ENCODE measurements at places on chromosomes 2 and 18. TPM values are rescaled to one million over a fixed set of nuclear protein-coding genes. Genes with fewer than 3 reads are reported as not detected.

The NPAS2 gene
- 1.1 TPM for total RNA-seq

The EML6 gene
- 0.64 TPM for total RNA-seq

The TMEFF2 gene
- total RNA-seq = 1.1 TPM

- H3K36me3 ChIP-seq = no peaks in the 10 kb centered on the region
- peaks cover 3% of the 10 kb centered on the region for H3K4me1 ChIP-seq
- no peak overlapping the region for H3K4me3 ChIP-seq
- DNase-seq = no peak
Measured at GRCh38 chr2:197890168-197890567, 85.8 kb downstream of the PLCL1 start.

- H3K4me1 ChIP-seq = no peaks in the 10 kb centered on the region
- peak within 1 kb of the TSS; percentile 67 for H3K4me3 ChIP-seq
- peaks cover 58% of the 10 kb centered on the region for H3K27me3 ChIP-seq
- peak; percentile 45 for DNase-seq
Measured at GRCh38 chr2:222424276-222424728, at the start of gene SGPP2. Gene SGPP2, plus strand, starts transcription at chr2:222424543. Its CDS starts 60 bp downstream, at chr2:222424603.

- H3K36me3 ChIP-seq = no peaks in the 10 kb centered on the region
- no peak for DNase-seq
- H3K4me1 ChIP-seq = no peaks in the 10 kb centered on the region
- H3K27me3 ChIP-seq = no peaks in the 10 kb centered on the region
Measured at GRCh38 chr2:218060118-218060517, 8.9 kb upstream of the RUFY4 start.

- no peak for DNase-seq
- H3K27me3 ChIP-seq = no peaks in the 10 kb centered on the region
- no peak overlapping the region for H3K27ac ChIP-seq
- H3K36me3 ChIP-seq = no peaks in the 10 kb centered on the region
- no peak overlapping the region for H3K4me3 ChIP-seq
Measured at GRCh38 chr2:219778189-219778588, 150.8 kb downstream of the SLC4A3 start.

DNA sequence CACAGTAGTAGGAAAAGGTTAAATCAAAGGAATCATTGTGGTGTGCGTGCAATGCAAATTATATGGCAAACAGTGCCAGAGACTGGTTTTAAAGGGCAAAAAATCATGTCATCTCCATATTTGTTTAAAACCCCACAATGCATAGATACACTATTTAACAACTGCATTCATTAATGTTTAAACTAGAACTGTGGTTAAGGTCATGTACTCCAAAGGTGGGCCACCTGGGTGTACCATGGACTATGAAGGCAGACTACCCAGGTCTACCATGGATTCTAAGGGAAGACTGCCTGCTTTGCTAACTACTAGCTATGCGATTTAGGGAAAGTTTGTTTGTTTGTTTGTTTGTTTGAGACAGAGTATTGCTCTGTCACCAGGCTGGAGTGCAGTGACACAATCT, 356.3 kb downstream of the ZEB2 start:
- no peaks in the 10 kb centered on the region for H3K27me3 ChIP-seq
- H3K4me3 ChIP-seq = no peak overlapping the region
- DNase-seq = no peak
- no peak overlapping the region for H3K27ac ChIP-seq
- H3K4me1 ChIP-seq = no peaks in the 10 kb centered on the region
- H3K36me3 ChIP-seq = no peaks in the 10 kb centered on the region

GRCh38 chr2:154466226-154466625, 232.3 kb upstream of the KCNJ3 start:
- no peak overlapping the region for H3K4me3 ChIP-seq
- H3K27ac ChIP-seq = no peak overlapping the region
- DNase-seq = no peak
- H3K4me1 ChIP-seq = no peaks in the 10 kb centered on the region
- H3K27me3 ChIP-seq = no peaks in the 10 kb centered on the region

DNA sequence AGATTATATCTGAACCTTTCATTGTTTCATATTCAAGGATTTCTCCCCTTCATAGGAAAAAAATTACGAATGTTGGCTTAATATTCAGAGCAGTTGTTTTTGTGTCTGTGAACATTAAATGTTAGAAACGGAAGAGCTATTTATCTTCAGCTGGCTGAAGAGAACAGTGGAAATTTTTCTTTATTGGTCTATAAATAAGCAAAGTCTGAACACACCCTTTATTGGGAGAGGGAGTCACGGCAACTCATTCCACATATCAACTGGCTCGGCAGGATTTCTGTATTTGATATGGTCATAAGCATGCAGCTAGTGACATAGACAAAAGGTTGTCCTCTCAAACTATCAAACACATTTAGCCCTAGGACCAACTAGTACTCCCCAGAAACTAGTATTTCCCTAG, 468.4 kb upstream of the HNRNPA3 start:
- no peak for DNase-seq
- H3K27ac ChIP-seq = peak overlapping the region; percentile 52
- H3K4me3 ChIP-seq = no peak overlapping the region

DNA sequence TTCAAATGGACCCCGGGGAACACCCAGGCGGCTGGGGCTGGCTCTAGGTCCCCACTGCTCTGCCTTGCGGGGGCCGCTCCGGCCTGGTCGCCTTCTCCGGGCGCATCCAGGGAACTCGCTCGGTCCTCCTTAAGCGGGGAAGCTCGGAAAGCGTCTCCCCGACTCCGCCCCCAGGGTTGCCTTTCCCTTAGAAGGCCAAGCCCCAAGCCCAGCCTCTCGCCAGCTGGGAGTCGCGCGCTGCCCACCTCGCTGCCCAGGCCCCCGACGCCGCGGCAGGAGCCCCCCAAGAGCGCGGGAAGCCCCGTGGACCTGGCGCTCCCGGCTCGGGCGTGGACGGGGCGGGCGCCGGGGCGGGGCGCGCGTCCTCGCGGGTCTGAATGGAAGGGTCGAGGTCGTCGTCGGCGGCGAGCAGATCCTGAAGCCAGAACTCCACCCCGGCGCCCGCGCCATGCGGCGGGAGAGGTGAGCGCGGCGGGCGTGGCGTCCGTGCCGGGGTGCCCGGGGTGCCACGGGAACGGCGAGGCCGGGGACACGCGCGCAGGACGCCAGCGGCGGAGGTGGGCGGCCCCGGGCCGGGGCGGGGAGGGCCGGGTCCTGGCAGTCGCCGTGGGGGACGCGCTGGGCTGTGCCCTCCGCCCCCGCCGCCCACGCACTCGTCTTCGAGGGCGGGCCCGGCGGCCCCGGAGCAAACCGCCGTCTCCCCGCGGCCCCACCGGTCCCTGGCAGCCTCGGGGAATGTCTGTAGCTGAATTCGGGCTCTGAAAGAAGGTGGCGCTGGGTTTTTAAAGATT, at the start of gene BOK:
Gene BOK (plus strand): TSS at position 214 of the 791 bp plus-strand sequence. CDS start 739 bp downstream, outside the sequence.
- DNase-seq = peak; percentile 87
- H3K27me3 ChIP-seq = no peaks in the 10 kb centered on the region
- peaks cover 5% of the 10 kb centered on the region for H3K4me1 ChIP-seq
- H3K36me3 ChIP-seq = peaks cover 8% of the 10 kb centered on the region
